ENCODE measurements at places on chromosomes 5 and 9.

- DNase-seq, result no peak
Measured at GRCh38 chr5:82513738-82514137, 235.6 kb upstream of the RPS23 start.

GRCh38 chr9:124726886-124727285 is 44.2 kb downstream of the NR6A1 start:
- DNase-seq, result no peak

DNA sequence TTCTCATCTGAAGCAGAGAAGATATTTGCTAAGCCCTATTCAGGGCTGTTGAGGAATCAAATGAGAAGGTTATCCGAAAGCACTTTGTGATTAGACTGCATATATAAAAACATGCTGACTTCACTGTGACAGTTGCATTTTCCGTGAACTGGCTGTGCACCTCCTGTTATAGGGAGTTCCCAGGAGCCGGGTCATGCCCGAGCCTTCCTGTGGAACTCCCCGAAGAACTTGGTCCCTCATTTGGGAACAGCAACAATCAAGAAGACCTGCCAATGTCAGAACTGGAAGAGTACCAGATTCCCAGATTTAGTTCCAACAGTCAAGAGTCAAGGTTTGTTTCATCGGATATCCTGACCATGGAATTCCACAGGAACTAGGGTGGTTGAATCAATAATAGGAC is 130.4 kb upstream of the RAI14 start:
- DNase-seq, result no peak

- peak; percentile 9 for DNase-seq
Measured at GRCh38 chr9:112836394-112836793, 54.3 kb downstream of the SLC46A2 start.

- DNase-seq, result no peak
Measured at GRCh38 chr5:172178991-172179989, 8.7 kb downstream of the STK10 start.

- DNase-seq, result no peak
Measured at GRCh38 chr9:110700953-110701352, 32.4 kb downstream of the MUSK start.

DNA sequence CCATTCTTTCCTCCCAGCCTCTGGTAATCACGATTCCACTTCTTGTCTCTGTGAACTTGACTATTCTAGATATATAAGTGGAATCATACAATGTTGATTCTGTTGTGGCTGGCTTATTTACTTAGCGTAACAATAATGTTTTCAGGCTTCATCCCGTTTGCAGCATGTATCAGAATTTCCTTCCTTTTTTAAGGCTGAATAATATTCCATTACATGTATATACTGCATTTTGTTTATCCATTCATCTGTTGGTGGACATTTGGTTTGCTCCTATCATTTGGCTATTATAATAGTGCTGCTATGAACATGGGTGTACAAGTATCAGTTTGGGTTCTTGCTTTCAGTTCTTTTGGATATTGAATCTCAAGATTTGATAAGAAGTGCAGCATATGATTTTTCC is 239.7 kb upstream of the ZNF608 start:
- no peak for DNase-seq

DNA sequence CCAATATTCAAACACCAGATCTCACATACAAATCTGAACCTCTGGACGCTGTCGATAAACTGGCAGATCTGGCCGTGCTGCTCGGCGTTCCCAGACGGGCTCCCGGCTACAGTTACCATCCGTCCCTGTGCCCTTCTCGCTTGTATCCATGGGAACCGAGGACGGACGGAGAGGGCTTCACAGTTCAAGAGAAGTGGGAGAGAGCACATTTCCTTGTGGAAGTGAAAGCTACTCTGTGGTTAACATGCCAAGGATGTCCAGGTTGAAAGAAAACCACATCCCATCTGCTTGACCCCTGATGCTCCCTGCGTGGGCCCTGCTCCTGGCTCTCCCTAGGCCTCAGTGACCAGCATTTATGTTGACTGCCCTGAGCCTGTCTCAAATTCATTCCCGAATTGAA is 6.3 kb upstream of the DBN1 start:
- no peak for DNase-seq

- DNase-seq, result no peak
Measured at GRCh38 chr5:142692321-142692894, 6.5 kb upstream of the FGF1 start.

DNA sequence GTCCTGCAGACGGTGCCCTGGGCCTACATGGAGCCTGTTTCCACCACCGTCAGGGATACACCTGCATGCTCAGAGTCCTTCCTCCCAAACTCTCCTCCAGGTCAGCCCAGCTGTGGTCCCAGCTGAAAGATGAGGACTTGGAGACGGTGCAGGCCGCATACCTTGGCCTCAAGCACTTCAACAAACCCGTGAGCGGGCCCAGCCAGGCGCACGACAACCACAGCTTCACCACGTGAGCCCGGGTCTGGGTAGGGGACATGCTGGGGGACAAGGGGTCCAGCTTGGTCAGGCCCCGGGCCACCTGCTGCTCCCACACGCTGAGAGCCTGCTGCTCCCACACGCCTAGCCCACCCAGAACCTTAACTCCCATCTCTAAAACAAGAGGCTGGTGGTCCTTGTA is 16.6 kb upstream of the CARD19 start:
- no peak for DNase-seq

GRCh38 chr5:94243612-94244011 is 374.8 kb downstream of the KIAA0825 start:
- DNase-seq, result no peak

DNA sequence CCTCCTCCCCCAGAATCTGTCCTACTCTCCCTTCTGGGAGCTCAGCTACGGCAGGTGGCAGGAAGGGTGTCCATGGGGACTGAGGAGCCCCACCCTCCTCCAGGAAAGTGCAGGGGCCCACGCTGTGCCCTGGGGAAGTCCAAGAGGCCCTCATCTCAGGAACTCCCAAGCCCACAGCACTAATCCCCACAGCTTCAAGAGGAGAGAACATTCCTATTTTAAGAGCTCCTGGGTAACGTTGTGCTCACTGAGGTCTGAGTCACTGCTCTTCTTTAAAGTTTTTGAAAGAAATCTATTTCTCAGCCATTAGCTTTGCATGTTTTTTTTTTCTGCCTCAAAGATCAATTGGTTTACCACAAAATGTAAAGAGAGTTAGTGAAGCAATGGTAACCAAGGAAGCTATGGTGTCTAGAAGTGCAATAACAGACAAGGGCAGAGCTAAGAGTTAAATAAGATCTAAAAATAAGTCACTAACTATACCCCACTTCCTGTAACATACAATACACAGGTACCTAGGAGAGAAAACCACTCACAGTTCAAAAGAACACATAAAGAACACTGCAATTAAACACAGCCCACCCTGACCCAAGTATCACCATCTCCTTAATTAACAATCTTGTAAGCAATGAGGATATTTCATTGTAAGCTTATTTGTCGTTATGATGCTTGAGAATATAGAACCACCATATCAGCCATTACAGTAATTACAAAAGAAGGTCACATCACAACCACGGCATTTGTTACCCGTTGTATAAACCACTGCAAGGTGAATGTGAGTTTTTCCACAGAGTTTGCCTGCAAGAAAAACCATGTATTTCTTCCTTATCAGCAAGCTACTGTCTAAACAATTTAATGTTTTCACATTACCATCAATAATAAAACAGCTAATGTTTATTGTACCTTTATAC is 382.3 kb upstream of the SLC30A5 start:
- DNase-seq, result peak; percentile 28

- no peak for DNase-seq
Measured at GRCh38 chr5:4093236-4093635, 497.6 kb downstream of the IRX1 start.

- no peak for DNase-seq
Measured at GRCh38 chr5:1330146-1330846, 14.6 kb downstream of the CLPTM1L start.

DNA sequence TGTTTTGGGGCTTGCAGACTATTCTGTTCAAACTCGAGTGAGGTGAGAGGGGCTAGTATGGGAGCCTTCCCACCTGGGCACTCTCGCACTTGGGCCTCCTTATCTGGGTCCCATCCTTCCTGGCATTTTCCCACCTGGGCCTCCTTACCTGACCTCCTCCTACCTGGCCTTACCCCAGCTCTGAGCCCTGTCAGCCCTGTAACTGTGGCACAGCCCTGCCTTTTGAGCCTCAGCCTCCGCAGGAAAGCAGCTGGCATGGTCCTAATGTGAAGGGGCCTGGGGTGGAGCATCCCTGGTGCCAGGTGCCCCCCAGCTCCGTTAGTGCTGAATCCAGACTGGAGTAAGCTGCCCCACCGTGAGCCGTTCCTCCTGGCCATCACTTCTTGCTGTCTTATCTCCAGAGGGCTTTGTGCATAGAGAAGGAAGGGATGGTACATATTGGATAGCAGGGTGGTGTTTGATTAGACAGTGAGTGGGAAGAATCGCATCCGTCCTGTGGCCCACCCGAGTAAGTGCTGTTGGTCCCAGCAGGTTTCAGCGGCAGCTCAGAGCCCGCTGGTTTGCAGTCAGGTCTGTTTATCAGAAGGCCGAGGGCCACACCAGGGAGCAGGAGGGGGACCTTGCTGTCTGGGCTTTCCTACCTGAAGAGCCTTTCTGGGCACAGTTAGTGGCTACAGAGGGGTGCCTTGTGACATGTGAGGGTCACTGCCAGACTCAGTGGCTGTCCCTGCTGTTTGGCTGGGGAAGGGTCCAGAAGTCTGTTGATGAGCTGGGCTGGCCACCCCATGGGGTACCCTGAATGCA is 76.5 kb downstream of the WNK2 start:
- no peak for DNase-seq

DNA sequence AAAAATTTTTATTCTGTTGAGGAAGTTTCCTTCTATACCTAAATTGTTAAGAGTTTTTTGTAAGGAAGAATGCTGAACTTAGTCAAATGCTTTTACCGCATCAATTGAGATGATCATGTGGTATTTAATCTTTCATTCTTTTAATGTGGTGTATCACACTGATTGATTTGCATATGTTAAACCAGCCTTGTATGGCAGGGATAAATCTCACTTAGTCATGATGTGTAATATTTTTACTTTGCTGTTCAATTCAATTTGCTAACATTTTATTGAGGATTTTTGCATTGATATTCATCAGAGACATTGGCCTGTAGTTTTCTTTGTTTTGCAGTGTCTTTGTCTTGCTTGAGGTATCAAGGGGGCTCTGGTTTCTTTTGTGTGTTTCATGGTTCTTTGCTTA is 125.3 kb upstream of the MEF2C start:
- no peak for DNase-seq

GRCh38 chr9:89309166-89309565 is 1.8 kb upstream of the CKS2 start:
- no peak for DNase-seq

GRCh38 chr5:80010754-80011392 is 19.8 kb upstream of the MTX3 start:
- no peak for DNase-seq

GRCh38 chr5:61702784-61703183 is 370.7 kb downstream of the ZSWIM6 start:
- DNase-seq, result no peak

DNA sequence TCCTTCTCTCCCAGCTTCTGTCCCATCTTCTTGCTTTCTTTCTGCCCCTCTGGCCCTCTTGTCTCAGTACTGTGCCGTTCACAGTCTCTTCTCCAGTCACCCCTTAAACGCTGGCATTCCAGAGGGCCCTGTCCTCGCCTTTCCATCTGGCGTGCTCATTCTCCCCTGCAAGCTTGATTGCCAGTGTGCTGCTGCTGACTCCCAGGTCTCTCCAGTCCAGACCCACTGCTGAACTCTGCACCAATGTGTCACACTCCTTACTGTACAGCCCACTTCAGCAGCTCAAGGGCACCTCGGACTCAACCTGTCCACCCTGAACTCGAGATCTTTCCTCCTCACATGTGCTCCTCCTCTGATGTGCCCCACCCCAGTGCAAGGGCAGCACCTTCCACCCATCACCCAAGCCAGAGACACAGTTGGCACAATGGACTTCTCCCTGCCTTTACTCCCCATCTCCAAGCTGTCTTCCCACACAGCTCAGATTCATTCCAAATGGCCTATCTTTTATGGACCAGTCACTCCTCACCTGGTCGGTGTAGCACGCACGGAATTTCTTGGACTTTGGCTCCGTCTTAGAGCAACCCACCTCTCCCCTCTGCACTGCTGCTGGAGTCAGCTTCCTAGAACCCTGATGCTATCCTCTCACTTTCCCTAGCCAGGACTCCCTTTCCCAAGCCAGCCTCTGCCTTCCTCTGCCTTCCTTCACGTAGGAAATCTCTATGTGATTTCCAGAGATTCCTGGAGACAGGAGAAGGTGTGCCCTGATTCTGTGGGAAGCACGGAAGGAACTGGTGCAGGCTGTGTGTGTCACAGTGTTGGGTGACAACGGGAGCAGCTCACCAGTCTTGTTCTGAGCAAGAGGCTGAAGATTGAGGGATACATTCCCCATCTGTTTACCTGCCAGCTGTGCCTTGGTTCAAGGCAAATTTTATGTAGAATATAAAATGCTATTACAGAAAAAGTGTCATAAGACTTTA is 26.0 kb upstream of the SLC2A8 start:
- DNase-seq, result no peak

DNA sequence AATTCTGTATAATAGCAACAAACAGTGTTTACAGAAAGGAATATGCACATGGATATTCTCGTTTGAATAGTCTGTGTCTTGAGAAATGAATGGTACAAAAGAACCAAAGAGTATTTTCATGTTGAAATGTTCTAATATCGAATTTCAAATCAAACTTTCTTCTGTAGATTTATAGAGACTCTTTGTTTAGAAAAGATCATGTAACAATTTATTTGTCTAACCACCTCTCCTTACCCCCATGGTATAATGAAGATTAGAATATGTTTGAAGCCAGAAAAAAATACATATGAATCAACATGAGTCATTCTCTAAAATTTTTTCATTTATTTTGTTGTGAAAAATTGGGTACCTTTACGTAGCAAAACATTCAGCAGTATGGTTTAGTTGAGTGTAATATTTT is 285.6 kb downstream of the PRR16 start:
- no peak for DNase-seq

- DNase-seq, result no peak
Measured at GRCh38 chr9:13898957-13899356, 415.0 kb downstream of the NFIB start.

DNA sequence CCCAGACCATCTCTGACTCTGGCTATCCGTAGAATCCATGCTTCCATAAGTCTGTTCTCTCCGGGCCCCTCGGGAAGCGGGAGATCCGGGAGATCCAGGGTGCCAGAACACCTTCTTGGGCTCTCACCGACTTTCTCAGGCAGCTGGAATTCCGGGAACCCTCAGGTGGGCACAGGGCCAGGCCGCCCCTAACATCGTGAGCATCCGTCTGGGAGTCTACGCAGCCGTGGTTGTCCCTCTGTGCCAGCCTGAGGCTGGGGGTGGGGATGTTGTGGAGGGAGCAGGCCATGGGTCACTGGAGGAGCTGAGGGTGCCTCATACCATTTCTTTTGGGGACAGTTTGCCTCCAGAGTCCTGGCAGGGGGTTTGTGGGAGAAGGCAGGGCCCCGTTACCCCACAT is 92.3 kb upstream of the COL5A1 start:
- no peak for DNase-seq

- DNase-seq, result no peak
Measured at GRCh38 chr5:42228279-42228678, 195.0 kb upstream of the GHR start.

DNA sequence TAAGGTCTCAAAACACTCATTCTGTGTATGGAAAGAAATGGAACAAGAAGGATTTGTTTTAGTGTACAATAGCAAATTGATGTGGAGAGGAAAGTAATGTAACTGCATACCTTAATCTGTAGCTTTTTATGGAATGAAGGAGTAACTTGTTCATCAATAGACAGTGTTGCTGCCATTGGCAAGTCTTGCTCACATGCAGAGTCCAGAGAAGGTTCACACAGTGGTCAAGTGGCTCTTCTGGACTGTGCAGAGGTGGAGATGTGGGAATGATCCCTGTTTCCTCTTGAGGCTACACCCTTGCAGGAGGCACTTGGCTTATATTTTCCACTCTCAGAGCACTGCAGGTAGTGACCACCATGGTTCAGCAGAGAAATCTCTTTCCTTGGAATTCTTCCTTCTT is 132.9 kb upstream of the ANKH start:
- DNase-seq, result no peak
